ENCODE measurements at places on chromosomes 13 and 19.
A peak's percentile ranks its signal among the peaks of the same experiment; 100 is the strongest.

GRCh38 chr19:19642506-19643157, 825 bp downstream of the GMIP start:
- DNase-seq = peak; percentile 48

DNA sequence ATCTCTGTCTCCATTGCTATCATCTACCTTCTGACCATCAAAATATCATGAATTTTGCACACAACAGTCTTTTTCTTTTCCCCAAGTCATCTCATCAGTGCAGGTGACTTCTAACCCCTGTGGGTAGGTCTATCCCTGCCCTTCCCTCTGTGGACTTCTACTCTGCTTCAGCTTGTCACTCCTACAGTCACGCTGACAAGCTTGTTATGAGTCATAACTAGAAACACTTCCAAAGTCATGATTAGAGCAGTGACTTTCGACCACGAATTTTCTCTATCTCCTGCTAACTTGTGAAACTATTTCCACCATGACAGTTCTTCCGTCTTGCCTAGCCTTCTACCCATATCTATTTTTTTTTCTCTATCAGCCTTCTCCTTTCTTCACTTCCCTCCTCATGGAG, 343.7 kb upstream of the ARGLU1 start:
- DNase-seq = no peak

DNA sequence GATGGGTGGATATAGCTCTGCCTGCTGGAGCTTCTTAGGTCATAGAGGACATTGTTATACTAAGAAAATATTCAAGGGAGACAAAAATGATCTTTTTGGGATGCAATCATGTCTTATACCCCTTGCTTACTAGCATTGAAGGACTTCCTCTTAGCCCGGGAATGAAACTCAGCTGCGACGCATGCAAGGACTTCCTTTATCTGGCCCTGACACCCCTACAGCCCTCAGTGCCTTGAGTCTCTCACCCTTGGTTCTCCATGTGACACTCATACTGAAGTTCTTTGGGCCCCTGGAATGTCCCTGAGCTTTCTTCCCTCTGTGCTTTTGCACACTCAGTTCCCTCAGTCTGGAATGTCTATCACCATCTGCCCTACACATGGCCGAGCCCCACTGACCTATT, 72.5 kb upstream of the MTIF3 start:
- DNase-seq = no peak

DNA sequence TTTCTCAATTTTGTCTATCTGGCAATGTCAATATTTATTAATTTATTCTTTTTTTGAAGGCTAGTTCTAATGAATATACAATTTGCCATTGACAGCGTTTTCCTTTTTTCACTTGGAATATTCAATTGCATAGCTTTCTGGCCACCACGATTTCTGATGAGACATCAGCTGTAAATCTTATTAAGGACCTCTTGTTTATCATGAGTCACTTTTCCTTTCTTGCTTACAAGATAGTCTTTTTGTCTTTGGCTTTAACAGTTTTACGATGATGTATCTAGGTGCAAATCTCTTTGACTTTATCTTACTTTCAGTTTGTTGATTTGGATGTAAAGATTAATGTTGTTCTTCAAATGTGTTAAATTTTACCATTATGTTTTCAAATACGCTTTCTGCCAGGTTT, 991.6 kb upstream of the SLC10A2 start:
- DNase-seq = no peak

DNA sequence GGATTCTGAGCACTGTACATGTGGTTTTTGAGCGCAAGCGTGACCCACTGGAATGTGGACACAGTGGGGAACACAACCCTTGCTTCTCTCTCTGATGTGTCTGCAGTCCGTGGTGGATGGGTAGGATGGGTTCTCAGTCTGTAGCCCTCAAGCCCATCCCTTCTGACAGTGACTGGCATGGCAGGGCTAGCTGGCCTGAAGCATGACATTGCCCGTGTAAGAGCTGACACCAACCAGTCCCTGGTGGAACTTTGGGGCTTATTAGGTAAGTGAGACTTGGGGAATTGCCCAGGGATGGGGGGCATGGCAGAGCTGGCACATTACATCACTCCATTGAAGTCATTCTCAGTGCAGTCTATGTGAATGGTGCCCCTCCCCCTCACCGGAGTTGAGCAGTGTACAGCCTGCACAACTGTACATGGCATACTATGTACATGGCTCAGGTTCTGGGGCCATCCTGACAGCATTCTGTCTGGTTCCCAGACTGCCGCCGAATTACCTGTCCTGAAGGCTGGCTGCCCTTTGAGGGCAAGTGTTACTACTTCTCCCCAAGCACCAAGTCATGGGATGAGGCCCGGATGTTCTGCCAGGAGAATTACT, 16.8 kb downstream of the CLEC17A start:
- DNase-seq = no peak

DNA sequence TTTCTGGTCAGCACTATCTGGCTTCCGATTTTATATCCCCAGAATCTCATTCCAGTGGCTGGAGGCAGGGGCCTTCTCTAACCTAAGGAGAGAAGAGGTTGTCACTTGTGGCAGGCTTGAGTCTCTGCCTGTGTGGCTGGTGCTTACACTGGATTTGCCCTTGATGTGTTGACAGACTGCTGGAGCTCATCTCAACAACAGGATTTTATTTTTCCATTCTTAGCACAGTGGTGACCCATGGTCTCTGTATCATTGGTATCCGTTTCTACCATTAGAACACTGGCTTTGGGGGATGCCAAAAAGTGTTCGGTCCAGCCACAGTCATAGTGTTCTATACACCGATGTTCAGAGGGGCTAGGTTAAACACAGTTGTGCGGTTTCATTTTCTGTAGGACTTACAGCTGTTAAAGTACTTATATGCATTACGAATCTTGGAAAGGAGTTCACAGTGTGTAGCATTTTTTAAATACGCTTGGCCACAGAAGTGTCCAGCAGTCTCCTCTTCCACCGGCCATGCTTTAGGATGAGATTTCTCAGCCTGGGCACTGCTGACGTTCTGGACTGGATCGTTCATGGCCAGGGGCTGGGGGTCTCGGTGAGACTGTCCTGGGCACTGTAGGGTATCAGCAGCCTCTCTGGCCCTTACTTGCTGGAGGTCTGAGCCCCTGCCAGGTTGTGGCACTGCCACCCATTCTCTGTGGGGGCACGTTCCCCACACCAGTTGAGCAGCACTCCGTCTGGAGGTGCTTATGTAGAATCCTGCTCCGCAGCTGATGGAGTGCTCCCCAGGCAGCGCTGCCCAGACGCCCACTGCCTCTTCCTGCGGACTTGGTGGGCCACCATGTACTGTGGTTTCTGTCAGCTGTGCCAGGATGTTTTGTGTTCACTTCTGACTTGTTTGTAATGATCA, 41.4 kb upstream of the TEX29 start:
- DNase-seq = no peak

GRCh38 chr19:5445071-5445470, 10.1 kb upstream of the ZNRF4 start:
- no peak for DNase-seq
